CD4-positive, alpha-beta T cell treated with Interleukin-17A for 1 hour (primary cell): ENCODE measurements at places on chromosomes 16 and 17.

- no peak for DNase-seq
These were observed 18.2 kb upstream of the FASN start for GRCh38 chr17:82116246-82116645.

DNA sequence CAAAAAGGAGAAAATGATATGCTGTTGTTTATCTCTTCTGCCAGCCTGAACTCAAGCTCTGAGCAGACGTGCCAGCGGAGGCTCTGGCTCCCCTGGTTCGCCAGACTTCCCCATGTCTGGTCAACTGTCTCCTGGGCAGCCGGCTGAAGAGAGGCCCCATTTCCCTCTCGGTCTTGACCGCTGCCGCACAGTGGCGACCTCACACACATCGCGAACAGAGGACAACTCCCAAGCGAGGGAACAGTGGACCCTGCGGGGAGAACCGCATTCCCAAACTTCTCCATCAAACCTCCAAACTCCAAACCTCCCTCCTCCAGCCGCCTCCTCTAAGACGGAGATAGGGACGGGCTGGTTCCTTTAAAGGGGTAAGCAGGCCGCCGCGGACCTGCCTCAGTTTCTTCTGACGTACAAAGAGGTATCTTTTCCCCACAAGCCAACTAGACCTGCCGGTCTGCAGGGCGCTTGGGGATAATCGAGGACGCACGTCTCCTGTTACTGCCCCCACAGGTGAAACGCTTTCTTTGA is 24.9 kb upstream of the RFFL start:
- no peak for DNase-seq

- peak; percentile 23 for DNase-seq
These were observed 339.8 kb upstream of the PSMD7 start for GRCh38 chr16:73956587-73957494.

- DNase-seq, result no peak
These were observed 113.8 kb downstream of the MSI2 start for GRCh38 chr17:57370037-57370581.

DNA sequence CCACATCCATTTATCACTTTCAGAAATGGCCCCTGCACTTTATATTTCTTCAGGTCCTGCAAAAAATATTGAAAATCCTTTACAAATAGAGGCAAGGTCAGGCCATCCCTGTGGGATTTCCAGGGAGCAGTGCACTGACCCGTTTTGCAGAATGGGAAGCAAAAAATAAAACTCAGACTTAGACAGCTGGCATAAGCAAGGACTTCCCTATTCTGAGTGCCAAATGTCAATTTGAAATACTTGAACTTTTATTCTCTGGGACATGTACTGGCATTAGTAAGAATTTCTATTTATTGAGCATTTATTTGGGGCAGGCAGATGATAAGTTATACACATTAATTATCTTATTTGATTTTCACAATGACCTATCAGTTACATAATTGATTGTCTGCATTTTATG is 32.4 kb downstream of the PRKCB start:
- DNase-seq, result no peak

DNA sequence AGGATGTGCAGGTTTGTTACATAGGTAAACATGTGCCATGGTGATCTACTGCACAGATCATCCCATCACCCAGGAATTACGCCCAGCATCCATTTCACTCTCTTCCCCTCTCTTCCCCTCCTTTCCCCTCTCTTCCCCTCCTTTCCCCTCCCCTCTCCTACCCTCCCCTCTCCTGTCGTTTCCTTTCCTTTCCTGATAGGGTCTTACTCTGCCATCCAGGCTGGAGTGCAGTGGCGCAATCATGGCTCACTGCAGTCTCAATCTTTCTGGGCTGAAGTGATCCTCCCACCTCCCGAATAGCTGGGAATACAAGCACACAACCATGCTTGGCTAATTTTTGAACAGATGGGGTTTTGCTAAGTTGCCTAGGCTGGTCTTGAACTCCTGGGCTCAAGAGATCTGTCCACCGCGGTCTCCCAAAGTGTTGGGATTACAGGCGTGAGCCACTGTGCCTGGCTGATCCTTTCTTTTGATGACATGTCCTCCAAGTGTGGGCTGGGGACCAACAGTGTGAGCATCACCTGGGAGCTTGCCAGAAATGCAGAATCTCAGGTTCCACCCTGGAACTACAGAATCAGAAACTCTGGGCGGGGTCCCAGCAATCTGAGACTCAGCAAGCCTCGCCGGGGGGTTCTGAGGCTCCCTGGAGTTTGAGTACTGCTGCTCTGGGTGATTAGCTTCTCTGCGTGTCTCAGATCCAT is 10.8 kb downstream of the ATP2C2 start:
- DNase-seq, result no peak

DNA sequence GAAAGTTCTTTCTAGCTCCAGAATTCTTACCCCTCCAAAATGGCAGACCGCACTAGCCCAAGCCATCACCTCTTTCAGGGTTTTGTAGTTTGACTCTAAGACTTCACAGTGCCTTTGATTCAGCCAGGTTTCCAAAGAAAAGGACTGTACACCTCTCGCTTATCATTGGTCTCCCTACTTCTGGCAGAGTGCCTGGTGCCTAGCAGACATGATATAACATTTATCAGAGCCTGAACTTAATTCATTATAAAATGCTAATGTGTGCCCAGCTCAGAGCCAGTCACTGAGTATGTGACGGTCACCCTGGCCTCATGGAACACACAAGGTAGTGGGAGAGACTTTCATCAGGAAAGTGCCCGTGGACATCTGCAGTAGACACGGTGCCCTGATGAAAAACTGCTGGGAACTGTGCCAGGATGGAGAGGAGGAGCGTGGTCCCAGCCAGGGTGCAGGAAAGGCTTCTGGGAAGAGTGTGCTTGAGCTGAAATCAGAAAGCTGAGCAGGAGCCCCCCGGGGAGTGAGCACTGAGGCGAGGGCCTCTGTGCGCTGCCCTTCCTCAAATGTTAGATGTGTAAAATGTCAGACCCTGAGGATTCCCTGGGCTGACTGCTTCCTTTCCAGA is 34.3 kb upstream of the LGALS9 start:
- DNase-seq, result no peak

GRCh38 chr16:82801361-82801760 is 174.6 kb downstream of the CDH13 start:
- no peak for DNase-seq

- DNase-seq, result no peak
These were observed 46.6 kb upstream of the GSG1L start for GRCh38 chr16:28110074-28110473.

- no peak for DNase-seq
These were observed 30.6 kb downstream of the IL21R start for GRCh38 chr16:27432558-27432957.

- no peak for DNase-seq
These were observed 342.2 kb upstream of the TNRC6C start for GRCh38 chr17:77616254-77616731.

DNA sequence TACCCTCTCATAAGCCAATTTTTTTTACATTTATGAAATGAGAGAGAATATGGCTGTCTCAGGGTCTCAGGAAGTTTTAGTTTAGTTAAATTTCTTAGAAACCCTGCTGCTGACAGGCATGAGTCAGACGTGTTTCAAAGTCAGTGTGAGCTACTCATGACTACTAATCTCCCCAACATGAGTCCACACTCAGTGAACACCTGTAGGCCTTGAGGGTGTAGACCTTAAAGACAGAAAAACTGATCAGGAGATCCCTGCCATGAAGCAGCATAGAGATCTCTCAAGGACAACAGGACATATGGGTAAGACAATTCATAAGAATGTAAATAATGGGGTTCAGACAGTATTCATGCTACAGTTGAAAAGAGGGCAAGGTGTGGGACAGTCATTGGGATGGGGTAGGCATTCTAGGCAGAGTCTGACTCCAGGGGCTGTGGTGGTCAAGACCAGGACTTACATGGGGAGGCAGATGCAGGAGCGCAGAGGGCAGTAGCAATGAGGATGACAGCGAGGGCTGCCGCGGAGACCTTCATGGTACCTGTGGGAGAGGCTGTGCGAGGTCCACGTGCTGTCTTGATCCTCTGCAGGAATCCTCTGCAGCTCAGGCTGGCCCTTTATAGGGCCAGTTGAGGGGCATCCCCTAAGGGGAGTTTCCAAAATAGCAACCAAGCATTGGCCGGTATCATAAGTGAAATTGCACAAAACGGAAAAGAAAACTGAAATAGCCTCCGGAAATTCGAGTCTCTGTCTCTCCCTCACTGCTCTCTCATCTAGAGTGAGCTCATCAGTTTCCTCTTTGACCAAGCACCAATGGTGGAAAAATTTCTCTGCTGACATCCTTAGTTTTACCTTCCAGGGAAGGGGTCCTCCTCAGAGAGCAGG is at the start of gene CCL5:
Gene CCL5, minus strand, starts transcription at position 588 of the 882 bp plus-strand sequence.
- DNase-seq, result peak; percentile 89

DNA sequence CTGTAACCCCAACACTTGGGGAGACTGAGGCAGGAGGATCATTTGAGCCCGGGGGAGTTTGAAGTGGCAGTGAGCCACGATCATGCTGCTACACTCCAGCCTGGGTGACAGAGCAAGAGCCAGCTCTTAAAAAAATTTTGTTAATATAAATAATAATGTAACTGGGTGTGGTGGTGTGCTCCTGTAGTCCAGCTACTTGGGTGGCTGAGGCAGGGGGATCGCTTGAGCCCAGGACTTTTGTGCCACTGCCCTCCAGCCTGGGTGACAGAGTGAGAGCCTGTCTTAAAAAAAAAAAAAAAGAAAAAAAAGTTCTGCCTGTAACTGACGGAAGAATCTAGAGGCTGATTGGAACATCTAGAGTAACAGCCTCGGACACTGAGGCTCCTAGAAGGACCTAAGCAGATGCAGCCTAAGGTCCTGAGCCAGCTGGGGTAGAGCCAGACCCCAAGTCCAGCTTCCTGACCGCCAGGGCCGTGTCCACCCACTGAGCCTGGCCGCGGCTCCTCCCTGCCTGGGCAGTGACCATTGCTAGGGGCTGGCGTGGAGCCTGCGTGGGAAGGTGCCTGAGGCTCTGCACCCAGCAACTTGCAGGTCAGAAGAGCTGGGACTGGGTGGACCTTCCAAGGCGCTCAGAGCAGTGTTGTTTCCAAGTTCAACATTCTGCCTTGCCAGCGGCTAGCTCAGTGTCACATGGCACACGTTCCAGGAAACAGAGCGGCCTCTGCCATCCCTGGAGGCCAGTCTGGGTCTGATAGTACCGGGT is 209.4 kb upstream of the CIBAR2 start:
- DNase-seq, result no peak

GRCh38 chr17:13749891-13750235 is 148.1 kb upstream of the HS3ST3A1 start:
- DNase-seq, result no peak

GRCh38 chr17:38617967-38618760 is 12.4 kb upstream of the SRCIN1 start:
- DNase-seq, result no peak

DNA sequence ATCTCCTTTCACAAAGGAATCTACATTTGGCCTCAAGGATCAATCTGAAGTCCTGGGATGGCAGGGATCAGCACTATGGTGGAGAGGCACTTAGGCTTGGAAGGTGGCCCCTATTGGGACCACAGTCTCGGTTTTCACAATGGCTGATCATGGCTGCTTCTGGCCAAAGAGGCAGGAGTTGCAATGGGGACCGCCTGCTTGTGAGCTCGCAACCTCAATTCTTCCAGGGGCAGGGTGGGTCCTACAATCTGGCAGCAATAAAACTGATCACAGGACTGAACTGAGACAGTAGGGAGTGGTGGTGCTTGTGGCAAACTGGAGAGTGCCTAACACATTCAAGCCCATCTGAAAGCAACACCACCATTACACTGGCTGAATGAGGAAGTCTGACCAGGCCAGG is 83.1 kb downstream of the NETO2 start:
- DNase-seq, result no peak

DNA sequence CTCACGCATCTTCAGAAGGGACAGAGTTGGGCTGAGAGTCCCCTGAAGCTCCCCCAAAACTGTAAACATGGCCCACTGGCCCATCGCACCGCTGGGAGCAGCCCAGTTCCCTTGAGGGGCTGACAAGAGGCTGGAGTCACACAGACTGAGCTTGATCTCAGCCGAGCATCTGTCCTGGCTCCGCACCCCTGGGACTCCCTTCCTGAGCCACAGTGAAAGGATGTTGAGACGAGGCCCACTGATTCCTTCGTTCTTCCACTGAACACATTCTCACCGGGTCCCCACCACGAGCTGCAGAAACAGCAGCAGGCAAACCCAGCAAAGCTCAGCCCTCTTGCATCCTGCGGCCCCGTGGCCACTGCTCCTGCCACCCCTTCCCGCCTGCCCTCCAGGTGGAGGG is 145.9 kb upstream of the CIBAR2 start:
- DNase-seq, result no peak

GRCh38 chr16:3771513-3771912 is 54.2 kb upstream of the TRAP1 start:
- DNase-seq, result no peak

DNA sequence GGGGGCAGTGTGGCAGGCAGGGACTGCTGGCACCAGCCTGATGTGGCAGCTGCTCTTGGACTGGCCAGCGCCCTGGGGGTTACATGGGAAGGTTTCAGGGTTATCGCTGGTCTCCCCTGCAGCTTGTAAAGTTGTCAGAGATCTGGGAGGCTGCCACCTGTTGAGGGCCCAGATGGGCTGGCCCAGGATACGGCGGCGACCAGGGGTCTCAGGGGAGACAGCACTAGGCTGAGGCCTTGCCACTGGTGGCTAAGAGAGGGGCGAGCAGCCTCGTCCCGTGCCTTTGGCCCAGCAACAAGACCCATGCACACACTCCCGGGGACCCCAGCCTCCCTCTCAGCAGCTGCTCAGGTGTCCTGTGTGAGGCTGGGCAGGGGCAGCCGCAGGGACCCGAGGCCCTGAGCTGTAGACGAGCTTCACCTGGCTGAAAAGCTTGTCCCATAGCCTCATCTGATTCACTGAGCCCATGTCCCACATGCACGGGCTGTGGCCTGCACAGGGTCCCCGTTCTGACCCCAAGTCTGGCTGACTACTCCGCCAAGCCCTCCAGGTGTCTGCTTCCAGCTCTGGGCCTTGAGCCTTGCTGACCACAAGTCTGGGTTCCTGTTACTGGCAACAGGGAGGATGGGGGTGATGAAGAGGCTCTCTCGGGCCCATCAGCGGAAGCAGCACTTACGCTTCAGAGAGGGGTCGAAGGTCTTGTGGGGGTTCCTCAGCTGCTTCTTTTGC is 6.2 kb downstream of the DUS1L start:
- no peak for DNase-seq

GRCh38 chr17:34926661-34927060 is 34.6 kb downstream of the CCT6B start:
- DNase-seq, result no peak

DNA sequence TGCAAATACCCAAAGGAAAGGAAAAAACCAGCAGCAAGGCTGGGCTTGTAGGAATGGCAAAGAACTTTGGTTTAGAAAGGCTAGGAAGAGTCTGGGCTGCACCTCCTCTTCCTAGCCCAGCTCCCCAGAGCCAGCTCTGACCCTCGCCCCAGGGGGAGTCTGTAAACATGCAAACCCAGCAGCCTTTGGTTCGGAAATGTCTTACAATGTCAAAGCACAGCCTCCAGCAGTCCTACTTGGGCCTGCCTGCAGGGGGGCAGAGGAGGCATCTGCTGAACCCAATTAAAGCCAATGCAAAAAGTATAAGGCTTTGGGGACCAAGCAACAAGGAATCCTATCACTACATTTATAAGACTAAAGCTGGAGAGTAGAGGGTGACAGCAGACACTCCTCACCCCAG is 5.0 kb upstream of the FTSJ3 start:
- no peak for DNase-seq
